Stimulated activated CD8-positive, alpha-beta memory T cell treated with anti-CD3 and anti-CD28 coated beads, Interleukin-2, amount 100 ng/mL, for 1 hour (primary cell): ENCODE measurements at places on chromosomes 4 and X.

GRCh38 chr4:108165586-108165985 lies 3.1 kb downstream of the LEF1 start:
- no peak for DNase-seq

DNA sequence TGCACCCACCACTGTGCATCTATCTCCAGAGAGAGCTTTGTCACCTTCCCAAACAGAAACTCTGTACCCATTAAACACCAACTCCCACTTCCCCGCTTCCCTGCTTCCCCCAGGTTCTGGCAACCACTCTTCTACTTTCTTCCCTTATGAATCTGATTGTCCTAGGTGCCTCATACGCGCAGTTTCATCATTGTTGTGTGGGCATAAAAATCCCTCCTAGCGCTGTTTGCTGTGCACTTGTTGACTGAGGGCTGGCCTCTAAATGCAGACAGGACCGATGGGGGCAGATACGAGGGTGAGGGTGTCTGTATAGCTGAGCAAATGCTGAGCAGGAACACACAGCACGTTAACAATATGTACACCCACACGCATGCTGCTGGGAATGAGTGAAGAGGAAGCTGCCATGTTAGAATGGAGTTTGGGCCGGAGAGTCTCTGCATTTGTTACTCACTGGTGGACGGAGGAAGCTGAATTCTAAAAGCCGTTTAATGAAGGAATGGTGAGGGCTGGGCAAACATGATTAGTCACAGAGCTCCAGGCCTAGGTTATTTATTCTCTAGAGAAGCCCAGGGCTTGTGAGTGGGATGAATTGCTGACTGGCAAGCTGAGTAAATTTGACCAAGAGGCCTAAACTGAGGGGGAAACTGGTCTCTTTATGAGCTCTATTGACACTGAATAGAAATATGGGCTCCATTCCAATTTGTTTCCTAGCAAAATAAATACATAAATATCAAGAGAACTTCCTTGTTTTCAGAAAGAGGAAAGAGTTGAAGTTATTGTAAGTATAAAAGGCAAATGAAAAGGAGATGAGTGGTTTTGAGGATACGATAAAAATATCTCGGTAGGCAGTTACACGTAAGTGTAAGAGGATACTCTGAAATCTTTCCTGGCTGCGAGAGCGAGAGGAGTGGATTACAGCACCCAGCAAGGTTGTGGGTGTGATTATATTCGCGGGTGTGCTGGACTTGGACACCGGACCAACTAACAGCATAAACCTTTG lies 95.9 kb upstream of the RPS6KA3 start:
- no peak for DNase-seq

DNA sequence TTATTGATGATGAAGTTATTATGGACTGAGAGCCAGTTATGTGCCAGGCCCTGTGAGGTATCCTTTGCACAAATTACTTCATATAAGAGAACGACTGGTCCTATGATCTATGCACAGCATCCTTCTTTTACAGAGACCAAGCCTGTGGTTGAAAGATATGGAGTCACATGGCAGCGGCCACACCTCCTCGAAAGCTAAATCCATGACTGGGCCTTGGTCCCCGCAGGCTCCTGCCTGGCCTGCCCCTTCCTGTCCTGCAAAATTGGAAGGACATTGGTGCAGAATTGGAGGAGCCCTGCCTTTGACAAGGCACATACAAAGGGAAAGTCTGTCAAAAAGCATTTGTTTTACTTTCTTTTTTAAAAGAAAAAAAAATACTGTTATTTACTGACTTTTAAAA lies 18.3 kb downstream of the SORBS2 start:
- no peak for DNase-seq

DNA sequence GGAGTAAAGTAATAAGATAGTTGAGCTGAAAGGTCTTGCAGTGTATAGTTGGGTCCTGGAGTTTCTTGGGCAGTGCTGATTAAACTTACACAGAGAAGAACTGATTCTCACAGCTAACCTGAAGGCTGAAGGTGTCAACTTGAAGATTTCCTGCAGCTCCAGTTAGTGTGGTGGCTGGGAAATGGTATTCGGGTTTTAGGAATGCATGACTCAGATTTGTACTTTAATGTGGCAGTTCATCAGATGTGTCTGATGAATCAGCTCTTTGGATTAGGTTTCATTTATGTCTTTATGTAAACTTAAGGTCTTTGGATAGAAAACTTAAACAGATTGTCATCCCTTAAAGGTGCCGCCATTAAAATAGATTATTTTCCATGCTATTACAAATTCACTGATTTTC lies 200.0 kb downstream of the IL1RAPL1 start:
- no peak for DNase-seq

GRCh38 chr4:151359576-151359975 lies 34.2 kb upstream of the SH3D19 start:
- DNase-seq: no peak

DNA sequence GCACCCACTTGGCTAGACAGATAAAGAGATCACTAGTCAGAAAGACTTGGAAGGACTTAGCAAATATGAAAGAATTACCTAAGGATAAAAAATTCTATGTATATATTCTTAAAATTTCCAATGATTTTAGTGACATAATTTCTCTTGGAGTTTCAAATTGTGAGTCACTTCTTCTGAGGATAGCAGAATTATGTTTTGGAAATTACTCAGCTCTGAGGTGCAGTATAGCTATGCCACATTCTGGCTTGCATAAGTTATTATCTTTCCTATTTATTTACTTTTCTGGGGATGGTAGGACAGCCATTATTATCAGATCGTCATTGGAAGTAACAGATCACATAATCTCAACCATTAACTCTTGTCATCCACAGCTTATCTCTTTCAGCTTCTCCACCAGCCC lies 853.5 kb downstream of the TRIML1 start:
- no peak for DNase-seq

GRCh38 chr4:123298801-123299200 lies 97.8 kb upstream of the SPRY1 start:
- no peak for DNase-seq

GRCh38 chr4:65917486-65917885 lies 247.2 kb upstream of the EPHA5 start:
- no peak for DNase-seq
